ENCODE measurements at places on chromosomes 2 and 18. TPM values are rescaled to one million over a fixed set of nuclear protein-coding genes. Genes with fewer than 3 reads are reported as not detected.

Gene DYSF
- 112 TPM for total RNA-seq

GRCh38 chr18:35172009-35172408 lies 68.8 kb upstream of the ZNF397 start:
- H3K4me1 ChIP-seq: peaks cover 13% of the 10 kb centered on the region
- no peak for DNase-seq
- H3K4me3 ChIP-seq: no peak overlapping the region
- no peak overlapping the region for H3K27ac ChIP-seq
- H3K27me3 ChIP-seq: no peaks in the 10 kb centered on the region

- H3K27me3 ChIP-seq: peaks cover 2% of the 10 kb centered on the region
- H3K36me3 ChIP-seq: no peaks in the 10 kb centered on the region
- DNase-seq: no peak
- no peak overlapping the region for H3K27ac ChIP-seq
- H3K4me1 ChIP-seq: no peaks in the 10 kb centered on the region
Observed at GRCh38 chr2:58434692-58435091, 193.6 kb upstream of the FANCL start.

DNA sequence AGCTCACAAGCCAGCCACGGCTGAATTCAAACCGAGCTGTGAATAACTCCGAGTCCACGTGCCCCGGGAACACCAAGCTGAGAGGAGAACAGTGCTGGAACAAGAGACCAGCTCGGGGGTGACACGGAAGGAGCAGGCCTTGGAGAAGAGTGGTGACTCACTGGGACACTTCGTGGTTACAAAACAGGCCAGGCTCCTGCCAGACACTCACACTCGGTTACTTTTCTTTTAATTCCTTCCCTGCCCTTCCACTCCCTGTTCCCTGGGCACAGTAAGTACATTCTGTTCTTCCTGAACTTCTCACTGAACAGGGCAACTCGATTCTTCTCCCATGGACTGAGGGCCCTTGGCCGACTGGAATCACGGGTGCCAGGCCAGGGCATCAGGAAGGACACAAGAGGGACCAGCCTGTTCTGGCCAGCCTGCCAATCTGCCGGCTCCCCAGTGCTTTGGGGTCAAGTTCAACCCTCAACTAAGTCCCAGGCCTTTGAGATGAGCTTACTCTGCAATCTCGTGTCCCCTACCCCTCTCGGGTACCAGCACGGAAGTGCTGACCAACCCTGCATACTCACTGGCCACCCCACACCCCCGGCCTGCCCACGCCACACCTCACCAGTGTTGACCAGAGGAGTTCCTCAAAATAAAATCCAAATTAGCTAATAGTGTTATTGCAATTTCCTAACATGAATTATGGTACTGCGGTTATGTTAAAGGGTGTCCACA lies 87.5 kb downstream of the TFCP2L1 start:
- peak overlapping the region; percentile 99 for H3K27ac ChIP-seq
- H3K36me3 ChIP-seq: no peaks in the 10 kb centered on the region
- peak; percentile 80 for DNase-seq
- H3K4me1 ChIP-seq: peaks cover 15% of the 10 kb centered on the region

GRCh38 chr2:127100251-127101047 lies 6.5 kb downstream of the BIN1 start:
- DNase-seq: peak; percentile 85
- H3K4me3 ChIP-seq: no peak overlapping the region
- peaks cover 75% of the 10 kb centered on the region for H3K4me1 ChIP-seq
- peak overlapping the region; percentile 74 for H3K27ac ChIP-seq
- no peaks in the 10 kb centered on the region for H3K36me3 ChIP-seq

GRCh38 chr2:36808386-36809068 lies 112.0 kb downstream of the VIT start:
- peaks cover 2% of the 10 kb centered on the region for H3K27me3 ChIP-seq
- H3K36me3 ChIP-seq: no peaks in the 10 kb centered on the region
- H3K27ac ChIP-seq: no peak overlapping the region
- H3K4me1 ChIP-seq: no peaks in the 10 kb centered on the region
- no peak overlapping the region for H3K4me3 ChIP-seq
- DNase-seq: no peak

All from chondrocyte (in vitro differentiated cells).